NCI-H1092 (cell line): ENCODE measurements at places on chromosomes 6 and 20.

DNA sequence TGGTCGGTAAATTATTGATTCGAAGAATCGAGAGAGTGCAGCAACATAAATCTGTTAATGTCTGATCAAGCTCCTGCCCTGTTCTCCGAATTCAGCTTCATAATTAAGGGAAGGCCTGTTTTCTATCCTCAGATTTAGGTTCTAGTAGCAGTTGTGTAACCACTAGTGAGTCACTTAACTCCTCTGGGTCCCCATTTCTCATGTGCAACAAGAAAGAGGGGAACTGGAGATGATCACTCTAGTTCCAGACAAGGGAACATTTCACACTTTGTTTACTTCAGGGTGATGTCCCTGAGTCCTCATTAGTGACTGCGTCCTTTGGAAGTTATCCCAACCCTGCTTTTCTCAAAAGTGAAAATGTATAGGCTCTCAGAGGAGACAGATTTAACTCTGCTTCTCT is 68.1 kb upstream of the RNF146 start:
- no peak for DNase-seq

GRCh38 chr6:157258878-157259277 is 64.4 kb downstream of the TMEM242 start:
- no peak for DNase-seq

- DNase-seq: no peak
Measured at GRCh38 chr20:24955045-24955444, 6.0 kb downstream of the CST7 start.

DNA sequence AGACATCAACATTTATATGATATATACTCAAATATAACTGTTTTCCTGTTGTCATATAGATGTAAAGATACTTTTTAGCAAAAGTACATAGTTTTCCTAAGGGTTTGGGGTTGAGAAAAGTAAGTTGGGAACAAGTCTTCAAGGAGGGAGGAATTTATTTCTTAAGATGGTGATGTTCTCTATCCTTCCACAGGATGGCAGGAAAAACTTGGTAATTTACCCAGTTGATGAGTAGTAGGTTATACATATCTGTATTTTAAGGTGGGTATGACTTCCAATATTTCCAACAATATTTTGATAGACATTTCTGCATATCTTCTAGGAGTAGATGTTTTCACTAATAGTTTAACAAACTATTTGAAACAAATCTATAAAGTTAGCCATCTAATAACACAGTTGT is 254.4 kb downstream of the RIMS1 start:
- no peak for DNase-seq
